ENCODE measurements at places on chromosomes 2 and 18.

DNA sequence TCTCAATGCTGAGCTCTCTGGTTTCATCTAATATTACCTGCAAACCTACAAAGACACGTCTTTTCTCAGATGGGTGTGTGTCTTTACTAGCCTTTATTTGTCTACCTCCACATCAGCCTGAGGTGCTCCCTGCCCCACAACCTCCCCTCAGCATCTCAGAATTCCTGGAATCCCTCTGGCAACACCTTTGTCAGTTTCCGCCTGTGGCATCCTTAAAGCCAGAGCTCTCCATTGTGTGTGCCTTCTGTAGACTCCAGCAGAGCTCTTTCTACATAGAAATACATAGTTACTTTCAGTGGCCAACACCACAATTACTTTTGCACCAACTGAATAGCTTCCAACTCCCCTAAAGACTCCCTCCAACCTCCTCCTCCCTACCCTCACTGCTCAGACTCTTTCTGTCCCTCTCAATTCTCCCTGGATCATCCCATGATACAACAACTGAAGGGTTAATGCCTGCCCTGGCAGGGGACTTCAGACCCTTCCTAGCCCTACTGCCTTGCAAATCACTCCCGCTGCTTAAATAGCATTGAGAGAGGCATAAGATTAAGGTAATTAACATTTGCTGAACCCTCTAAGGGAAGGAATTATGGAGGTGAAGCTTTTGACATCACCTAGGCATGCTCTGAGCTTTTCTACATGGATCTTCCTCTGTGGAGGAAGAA is 39.6 kb upstream of the RMDN2 start:
- H3K27me3 ChIP-seq = no peaks in the 10 kb centered on the region
- peak; percentile 37 for DNase-seq
- H3K4me1 ChIP-seq = peaks cover 6% of the 10 kb centered on the region
- H3K36me3 ChIP-seq = no peaks in the 10 kb centered on the region

- no peak overlapping the region for H3K4me3 ChIP-seq
- H3K4me1 ChIP-seq = no peaks in the 10 kb centered on the region
- no peak overlapping the region for H3K27ac ChIP-seq
- H3K27me3 ChIP-seq = no peaks in the 10 kb centered on the region
- DNase-seq = no peak
- H3K36me3 ChIP-seq = no peaks in the 10 kb centered on the region
Measured at GRCh38 chr18:3903337-3903736, 453.4 kb downstream of the TGIF1 start.

GRCh38 chr2:156147594-156148330 is 184.8 kb downstream of the NR4A2 start:
- H3K27ac ChIP-seq = no peak overlapping the region
- no peak for DNase-seq
- H3K36me3 ChIP-seq = no peaks in the 10 kb centered on the region
- no peaks in the 10 kb centered on the region for H3K27me3 ChIP-seq
- no peaks in the 10 kb centered on the region for H3K4me1 ChIP-seq

GRCh38 chr2:5618271-5618670 is 73.9 kb upstream of the SOX11 start:
- H3K4me1 ChIP-seq = no peaks in the 10 kb centered on the region
- H3K27ac ChIP-seq = no peak overlapping the region
- no peak overlapping the region for H3K4me3 ChIP-seq
- peak; percentile 53 for DNase-seq
- H3K27me3 ChIP-seq = no peaks in the 10 kb centered on the region
- no peaks in the 10 kb centered on the region for H3K36me3 ChIP-seq

- H3K4me3 ChIP-seq = no peak overlapping the region
- no peaks in the 10 kb centered on the region for H3K4me1 ChIP-seq
- no peak for DNase-seq
- no peaks in the 10 kb centered on the region for H3K27me3 ChIP-seq
Measured at GRCh38 chr2:43507137-43507536, 88.7 kb downstream of the THADA start.

- peaks cover 11% of the 10 kb centered on the region for H3K4me1 ChIP-seq
- H3K27ac ChIP-seq = no peak overlapping the region
- DNase-seq = peak; percentile 99
- H3K27me3 ChIP-seq = no peaks in the 10 kb centered on the region
Measured at GRCh38 chr2:85935746-85936208, 47.0 kb upstream of the ST3GAL5 start.

DNA sequence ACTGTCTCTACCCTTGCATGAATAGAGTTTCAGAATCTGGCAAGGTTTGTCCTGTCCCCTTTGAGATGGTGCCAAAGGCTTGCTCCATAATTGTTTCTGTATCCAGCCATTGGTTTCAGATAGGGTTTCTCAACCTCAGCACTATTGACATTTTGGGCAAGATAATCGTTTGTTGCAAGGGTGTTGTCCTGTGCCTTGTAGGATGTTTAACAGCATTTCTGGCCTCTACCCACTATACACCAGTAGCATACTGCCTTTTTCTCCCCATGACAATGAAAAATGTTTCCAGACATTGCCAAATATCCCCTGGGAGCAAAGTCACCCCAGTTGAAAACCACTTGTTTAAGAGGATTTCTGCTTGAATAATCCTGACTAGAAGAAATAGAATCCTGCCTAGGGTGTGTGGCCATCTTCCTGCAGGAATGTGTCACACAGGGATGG is 126.8 kb downstream of the CDC42EP3 start:
- no peak overlapping the region for H3K27ac ChIP-seq
- no peak overlapping the region for H3K4me3 ChIP-seq
- H3K36me3 ChIP-seq = no peaks in the 10 kb centered on the region
- no peak for DNase-seq
- peaks cover 2% of the 10 kb centered on the region for H3K4me1 ChIP-seq

DNA sequence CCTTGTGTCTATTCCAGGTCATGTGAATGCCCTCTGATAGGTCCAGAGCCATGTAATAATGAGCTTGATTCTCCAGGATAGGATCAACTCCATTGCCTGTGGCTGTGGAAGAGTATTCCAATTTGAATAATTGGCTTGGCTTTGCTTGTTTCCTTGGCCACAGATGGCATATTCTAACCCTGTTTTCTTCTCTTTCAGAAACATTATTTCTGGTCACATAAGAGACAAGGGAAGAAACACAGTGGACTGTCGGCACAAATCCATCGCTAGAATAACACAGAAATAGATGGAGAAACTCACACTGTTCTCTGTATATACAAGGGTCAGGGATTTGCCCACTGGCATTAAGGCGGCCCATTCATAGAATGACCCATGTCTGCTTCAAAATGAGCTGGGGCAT is 278.4 kb upstream of the CCDC68 start:
- H3K27ac ChIP-seq = no peak overlapping the region
- H3K27me3 ChIP-seq = no peaks in the 10 kb centered on the region
- H3K4me3 ChIP-seq = no peak overlapping the region
- H3K36me3 ChIP-seq = no peaks in the 10 kb centered on the region

GRCh38 chr2:86047575-86048382 is 57.9 kb downstream of the POLR1A start:
- no peak for DNase-seq
- no peak overlapping the region for H3K4me3 ChIP-seq
- H3K4me1 ChIP-seq = no peaks in the 10 kb centered on the region

- no peak overlapping the region for H3K4me3 ChIP-seq
- H3K27me3 ChIP-seq = no peaks in the 10 kb centered on the region
- H3K36me3 ChIP-seq = no peaks in the 10 kb centered on the region
- DNase-seq = no peak
Measured at GRCh38 chr2:17979707-17980106, 101.2 kb downstream of the KCNS3 start.

DNA sequence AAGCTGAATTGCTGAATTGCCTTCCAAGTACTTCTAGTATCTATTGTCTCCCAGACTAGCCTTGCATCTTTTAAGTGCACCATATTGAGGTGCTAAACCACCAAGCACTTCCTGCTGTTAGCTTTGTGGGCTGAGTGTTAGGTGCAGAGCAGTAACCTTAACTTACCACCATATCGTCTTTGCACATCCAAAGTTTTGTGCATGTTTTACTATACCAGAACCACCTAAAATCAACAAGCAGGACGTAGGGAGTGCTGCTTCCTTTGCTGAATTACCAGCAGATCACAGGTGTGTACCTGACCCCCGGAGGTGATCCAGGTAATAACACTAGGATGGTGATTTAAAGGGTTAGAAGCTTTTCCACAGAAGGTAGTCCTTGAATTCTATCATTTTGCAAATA is 359.9 kb upstream of the HNRNPA3 start:
- H3K36me3 ChIP-seq = no peaks in the 10 kb centered on the region
- peak; percentile 32 for DNase-seq
- no peak overlapping the region for H3K4me3 ChIP-seq
- H3K27me3 ChIP-seq = no peaks in the 10 kb centered on the region
- no peaks in the 10 kb centered on the region for H3K4me1 ChIP-seq
- no peak overlapping the region for H3K27ac ChIP-seq

GRCh38 chr2:18412980-18413675 is 147.3 kb downstream of the RDH14 start:
- H3K36me3 ChIP-seq = no peaks in the 10 kb centered on the region
- DNase-seq = no peak
- no peaks in the 10 kb centered on the region for H3K4me1 ChIP-seq
- H3K27ac ChIP-seq = no peak overlapping the region
- H3K4me3 ChIP-seq = no peak overlapping the region

DNA sequence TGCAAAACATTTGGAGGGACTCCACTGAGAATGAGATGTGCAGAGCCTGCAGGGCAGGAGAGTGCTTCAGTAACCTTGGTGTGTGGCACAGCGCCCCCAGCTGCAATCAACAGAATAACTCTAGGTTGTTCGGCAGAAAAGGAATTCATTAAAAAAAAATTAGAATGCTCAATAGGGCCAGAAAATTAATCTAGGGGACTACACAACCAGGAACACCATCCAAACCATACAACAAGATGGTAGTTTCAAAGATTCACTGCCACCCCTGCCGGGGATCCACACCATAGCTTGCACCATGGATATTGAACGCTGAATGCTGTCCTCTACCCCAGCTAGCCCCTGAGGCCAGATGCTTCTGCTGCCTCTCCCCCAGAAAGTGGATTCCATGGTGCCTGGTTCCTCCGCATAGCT is 50.1 kb downstream of the THUMPD2 start:
- H3K4me1 ChIP-seq = no peaks in the 10 kb centered on the region
- H3K27me3 ChIP-seq = no peaks in the 10 kb centered on the region
- H3K4me3 ChIP-seq = no peak overlapping the region
- DNase-seq = peak; percentile 63

DNA sequence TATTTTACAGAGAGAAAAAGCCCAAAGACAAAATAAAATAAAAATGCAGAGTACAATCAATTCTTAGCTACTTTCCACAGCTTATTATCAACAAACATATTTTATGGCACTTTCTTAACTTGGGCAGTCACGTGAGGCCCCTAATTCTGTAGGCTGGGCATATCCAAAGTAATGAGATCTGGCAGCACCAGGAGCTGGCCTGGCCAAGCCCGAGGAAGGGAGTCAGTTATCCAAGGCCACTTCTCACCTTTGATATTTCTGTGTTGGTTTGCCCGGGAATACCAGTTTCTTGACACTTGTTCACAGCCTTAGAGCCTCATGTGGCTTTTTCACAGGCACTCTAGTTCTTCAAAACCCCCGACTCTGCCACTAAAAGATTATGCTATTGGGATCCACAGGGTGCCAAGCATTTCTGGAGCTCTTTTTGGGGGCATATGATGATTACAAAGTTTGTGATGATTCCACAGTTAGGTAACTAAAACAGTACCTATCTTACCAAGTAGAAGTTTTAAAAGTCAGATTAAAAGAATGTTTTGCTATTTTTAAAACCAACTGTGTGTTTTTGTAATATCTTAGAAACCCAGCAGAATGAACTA is 90.4 kb downstream of the MEP1B start:
- H3K27me3 ChIP-seq = no peaks in the 10 kb centered on the region
- H3K4me3 ChIP-seq = no peak overlapping the region
- DNase-seq = no peak
- H3K36me3 ChIP-seq = peaks cover 1% of the 10 kb centered on the region
- H3K4me1 ChIP-seq = no peaks in the 10 kb centered on the region

- H3K4me3 ChIP-seq = no peak overlapping the region
- no peaks in the 10 kb centered on the region for H3K4me1 ChIP-seq
- no peaks in the 10 kb centered on the region for H3K36me3 ChIP-seq
- H3K27me3 ChIP-seq = no peaks in the 10 kb centered on the region
- H3K27ac ChIP-seq = no peak overlapping the region
- peak; percentile 20 for DNase-seq
Measured at GRCh38 chr2:59176737-59177136, 935.6 kb upstream of the FANCL start.

DNA sequence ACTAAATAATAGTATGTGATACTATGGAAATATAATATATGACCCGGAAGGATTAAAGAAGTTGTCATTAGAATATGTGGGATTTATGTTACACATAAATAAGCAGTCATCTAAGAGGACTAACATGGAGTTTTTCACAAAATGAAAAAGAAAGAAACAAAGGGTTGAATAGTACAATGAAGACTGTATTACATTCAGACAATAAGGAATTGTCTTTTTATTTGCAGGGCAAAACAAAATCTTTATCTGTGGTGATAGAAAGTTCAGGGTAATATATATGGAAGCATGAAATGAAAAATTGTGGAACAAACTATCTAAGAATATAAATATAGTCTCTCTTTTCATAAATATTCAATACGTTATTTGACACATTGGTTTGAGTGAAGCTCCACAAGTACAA is 5.8 kb downstream of the ERMN start:
- no peaks in the 10 kb centered on the region for H3K27me3 ChIP-seq
- no peaks in the 10 kb centered on the region for H3K36me3 ChIP-seq
- H3K27ac ChIP-seq = no peak overlapping the region

- no peaks in the 10 kb centered on the region for H3K4me1 ChIP-seq
- H3K36me3 ChIP-seq = no peaks in the 10 kb centered on the region
- no peak overlapping the region for H3K4me3 ChIP-seq
- H3K27me3 ChIP-seq = no peaks in the 10 kb centered on the region
Measured at GRCh38 chr18:56118422-56118821, 520.0 kb downstream of the TXNL1 start.

- H3K27ac ChIP-seq = no peak overlapping the region
- no peaks in the 10 kb centered on the region for H3K36me3 ChIP-seq
- DNase-seq = no peak
- no peak overlapping the region for H3K4me3 ChIP-seq
Measured at GRCh38 chr2:228103379-228103778, 78.1 kb downstream of the SPHKAP start.

GRCh38 chr2:83063933-83064332 is 1395.1 kb downstream of the SUCLG1 start:
- no peak overlapping the region for H3K27ac ChIP-seq
- DNase-seq = no peak
- H3K4me3 ChIP-seq = no peak overlapping the region
- no peaks in the 10 kb centered on the region for H3K4me1 ChIP-seq
